ENCODE measurements at places on chromosomes 6 and 20.

GRCh38 chr6:29926413-29927274 is 15.7 kb upstream of the HLA-A start:
- DNase-seq, result peak; percentile 87

- no peak for DNase-seq
Measured at GRCh38 chr6:111765763-111766162, 107.5 kb downstream of the FYN start.

DNA sequence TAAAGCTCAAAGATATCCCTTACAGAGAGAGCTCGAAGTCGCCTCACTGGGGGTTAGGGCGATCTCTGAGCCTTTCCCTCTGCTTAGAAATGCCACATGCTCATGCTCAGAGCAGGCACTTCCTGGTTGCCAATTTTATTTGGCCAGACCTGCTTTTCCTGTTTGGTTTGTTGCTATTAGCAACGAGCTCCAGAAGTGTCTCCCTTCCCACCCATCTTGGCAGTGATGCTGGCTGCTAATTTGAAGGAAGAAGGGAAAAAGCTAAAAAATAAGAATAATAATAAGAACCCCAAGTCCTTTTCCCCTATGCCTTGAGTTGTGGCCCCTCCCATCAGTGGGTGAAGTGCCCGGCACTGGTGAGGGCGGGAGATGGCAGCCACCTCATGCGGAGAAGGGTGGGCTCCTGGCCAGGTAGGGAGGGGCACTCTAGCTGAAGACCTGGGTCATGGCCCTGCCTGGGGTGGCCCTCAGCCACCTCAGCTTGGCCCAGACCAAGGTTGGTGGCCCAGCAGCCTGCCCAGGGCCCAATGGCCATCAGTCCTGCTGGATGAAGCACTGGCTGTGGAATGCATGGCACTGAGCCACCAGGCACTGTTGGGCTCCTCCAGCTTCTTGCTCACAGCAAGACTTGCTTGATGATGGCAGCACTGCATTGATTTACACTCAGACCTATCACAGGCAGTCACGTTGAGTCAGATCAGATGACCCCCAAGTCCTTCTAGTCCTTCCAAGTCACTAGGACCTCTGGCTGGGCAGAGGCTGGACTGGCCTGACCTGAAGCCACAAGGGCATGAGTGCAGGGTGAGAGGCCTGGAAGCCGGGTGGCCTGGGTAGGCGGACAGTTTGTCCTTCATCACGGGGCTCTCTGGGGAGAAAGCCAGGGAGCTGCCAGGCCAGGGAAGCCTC is 79.0 kb downstream of the SYNJ2 start:
- no peak for DNase-seq

DNA sequence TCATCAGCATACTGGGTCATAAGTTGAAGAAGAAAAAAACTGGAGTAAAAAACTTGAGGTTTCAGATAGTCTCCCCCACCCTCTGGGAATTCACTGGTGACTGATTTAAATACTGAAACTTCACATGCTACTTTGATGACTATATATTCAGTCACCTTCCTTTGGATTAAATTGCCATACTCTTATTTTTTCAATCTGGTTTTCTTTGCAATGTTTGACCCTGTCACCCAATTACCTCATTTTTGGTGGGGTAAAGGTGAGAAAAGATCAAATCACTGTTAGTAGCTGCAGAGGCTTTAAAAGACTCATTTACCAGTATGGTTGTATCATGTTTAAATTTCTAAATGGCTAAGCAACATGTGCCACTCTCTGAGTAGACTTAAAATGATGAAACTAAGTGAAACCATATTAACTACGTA is 862.7 kb upstream of the FLRT3 start:
- no peak for DNase-seq

GRCh38 chr6:16367571-16367970 is 129.2 kb downstream of the GMPR start:
- no peak for DNase-seq

DNA sequence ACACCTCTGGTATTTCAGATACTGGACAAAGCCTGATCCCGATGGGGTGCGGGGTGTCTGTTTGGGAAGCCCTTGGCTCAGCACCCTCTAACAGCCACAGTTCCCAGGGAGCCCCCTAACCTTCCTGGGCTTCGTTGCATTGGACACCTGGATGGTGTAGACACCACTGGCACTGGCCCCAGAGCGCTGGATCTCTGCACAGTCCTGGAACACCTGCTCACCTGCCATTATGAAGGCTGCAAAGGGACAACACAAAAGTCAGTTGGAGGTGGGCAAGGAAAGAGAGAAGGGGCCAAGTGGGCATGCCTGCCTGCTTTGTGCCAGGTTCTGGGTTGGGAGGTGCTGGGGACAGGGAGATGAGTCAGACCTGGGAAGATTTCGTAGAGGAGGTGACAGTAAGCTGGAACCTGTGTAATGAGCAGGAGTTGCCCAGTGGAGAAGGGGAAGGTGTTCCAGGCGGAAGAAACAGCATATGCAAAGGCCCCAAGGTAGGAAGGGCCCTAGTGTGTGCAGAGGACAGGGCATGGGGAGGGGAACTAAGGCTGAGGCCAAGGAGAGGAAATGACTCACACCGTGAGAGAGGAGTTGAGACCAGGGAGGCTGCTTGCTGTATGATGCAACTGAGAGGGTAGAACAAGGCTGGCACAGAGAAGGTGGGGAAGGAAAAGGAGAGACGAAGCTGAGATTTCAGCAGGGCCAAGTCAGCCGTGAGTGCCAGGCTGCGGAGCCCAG is 34.9 kb downstream of the ANGPT4 start:
- DNase-seq, result peak; percentile 44

DNA sequence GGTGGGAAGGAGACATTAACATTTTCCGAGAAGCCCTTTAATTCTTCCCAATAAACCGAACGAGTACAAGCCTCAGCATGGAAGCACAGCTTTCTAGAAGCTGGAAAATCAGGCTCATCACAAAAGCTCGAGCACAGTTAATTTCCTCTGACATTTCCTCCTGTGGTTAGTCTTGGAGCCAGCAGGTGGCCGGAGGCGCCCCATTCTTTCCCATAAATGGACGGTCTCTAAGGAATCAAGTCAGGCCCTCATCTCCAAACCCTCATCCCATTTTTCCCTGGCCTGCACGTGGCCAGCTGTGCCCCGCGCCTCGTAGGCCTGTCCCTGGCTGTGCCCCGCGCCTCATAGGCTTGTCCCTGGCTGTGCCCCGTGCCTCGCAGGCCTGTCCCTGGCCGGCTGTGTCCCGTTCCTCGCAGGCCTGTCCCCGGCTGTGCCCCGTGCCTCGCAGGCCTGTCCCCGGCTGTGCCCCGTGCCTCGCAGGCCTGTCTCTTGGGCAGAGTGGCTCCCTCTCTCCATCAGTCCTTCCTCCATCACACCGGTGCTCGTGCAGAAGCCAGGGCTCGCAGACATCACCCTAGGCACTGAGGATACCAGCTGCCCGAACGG is 19.7 kb upstream of the NTSR1 start:
- DNase-seq, result no peak

DNA sequence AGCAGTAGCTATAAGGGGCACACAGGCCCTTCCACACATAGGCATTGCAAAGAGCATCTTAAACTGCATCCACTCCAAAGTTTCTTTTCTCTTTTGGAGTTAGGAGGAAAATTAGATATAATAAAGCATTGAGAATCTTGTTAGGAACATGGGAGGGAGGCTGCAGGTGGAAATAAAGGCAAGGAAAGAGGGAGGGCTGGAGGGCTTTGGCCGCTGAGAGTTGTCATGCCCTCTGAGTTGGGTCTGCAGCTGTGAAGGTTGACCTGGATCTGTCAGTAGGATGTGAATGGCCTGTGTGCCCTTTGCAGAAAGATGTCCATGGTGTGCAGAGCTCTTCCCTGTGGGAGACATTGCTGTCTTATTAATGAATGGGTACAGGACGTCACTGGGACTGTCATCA is 134.0 kb downstream of the FNDC1 start:
- no peak for DNase-seq

DNA sequence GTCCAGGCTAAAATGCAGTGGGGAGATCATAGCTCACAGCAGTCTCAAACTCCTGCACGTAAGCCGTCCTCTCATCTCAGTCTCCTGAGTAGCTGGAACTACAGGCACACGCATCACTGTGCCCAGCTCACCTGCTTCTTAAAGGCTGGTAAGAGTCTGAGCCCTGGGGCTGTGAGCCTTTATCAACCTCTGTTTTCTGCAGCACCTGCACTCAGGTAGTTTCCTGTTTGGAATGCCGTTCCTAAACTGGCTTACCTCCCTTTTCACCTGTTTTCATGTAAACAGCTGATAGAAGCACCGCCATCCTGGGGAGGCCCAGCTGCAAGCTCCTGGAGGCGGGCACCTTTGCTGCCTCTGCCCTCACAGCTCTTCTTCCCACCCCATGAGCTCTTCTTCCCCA is 45.4 kb downstream of the SLC24A3 start:
- no peak for DNase-seq

DNA sequence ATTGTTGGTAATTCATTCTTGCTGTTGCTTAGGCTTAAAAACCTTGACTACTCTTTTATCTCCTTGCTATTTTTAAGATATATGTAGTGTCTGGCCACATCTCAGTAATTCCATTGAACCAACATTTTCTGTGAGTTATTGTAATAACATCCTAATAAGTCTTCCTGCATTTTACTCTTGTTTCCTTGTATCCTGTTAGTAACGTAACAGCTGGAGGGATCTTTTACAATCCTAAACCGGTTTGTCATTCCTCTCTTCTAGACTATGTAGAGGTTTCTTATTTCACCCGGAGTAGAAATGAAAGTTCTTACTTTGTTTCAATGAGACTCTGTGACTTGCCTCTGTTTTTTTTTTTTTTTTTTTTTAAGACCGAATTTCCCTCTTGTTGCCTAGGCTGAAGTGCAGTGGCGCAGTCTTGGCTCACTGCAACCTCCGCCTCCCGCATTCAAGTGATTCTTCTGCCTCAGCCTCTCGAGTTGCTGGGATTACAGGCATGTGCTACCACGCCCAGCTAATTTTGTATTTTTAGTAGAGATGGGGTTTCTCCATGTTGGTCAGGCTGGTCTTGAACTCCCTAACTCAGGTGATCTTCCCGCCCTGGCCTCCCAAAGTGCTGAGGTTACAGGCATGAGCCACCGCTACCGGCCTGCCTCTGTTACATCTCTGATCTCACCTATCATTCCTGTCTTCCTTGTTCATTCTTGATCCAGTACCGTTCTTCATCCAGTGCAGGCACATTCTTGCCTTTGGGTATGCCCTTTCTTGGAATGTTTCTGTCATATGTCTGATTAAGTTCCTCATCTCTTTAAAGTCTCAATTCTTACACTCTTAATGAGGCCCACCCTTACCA is 44.7 kb downstream of the NCOA3 start:
- no peak for DNase-seq

- no peak for DNase-seq
Measured at GRCh38 chr6:6998194-6998569, 109.6 kb upstream of the RREB1 start.

DNA sequence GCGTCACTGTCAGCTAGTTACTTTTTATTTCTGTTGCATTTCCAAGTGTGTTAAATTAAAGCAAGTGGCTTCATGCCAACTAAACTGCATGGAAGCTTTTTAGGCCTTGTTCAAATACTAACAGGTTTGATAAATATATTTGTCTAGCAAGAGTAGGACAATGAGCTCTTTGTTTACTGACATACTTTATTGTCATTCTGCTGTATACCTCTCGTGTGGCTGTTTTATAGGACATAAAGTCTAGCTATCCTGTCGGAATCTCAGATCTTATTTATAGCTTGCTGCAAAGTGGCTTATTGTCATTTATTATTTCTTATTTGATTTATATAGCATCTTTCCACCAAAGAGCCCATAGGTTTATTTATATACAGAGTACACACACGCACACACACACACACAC is 711.1 kb downstream of the KIF16B start:
- no peak for DNase-seq

DNA sequence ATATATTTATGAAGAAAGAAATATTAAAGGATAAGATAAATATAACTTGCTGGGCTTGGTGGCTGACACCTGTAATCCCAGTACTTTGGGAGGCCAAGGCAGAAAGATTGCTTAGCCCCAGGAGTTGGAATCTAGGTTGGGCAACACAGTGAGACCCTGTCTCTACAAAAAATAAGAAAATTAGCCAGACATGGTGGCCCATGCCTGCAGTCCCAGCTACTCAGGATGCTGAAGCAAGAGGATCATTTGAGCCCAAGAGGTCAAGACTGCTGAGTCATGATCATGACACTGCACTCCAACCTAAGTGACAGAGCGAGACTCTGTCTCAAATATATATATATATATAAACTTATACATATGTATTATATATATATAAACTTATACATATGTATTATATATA is 164.0 kb downstream of the MRPL14 start:
- DNase-seq, result no peak

DNA sequence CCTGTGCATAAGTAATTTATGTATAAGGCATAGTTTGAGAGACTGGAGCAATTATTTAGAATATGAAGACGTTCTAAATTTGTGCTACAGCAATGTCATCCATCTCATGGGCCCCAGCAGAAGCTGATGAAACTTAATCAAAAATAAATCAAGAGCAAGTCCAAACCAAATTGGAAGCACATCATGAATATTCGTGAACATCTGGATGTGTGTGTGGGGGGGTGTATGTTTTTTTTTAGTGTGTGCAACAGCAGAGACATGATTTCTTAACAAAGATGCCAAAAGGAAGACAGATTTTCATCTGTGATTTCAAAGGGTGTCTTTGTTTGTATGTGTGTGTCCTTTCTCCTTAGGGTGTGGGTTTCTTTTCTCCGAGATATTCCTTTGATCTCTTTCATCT is 58.9 kb downstream of the SASH1 start:
- DNase-seq, result no peak

DNA sequence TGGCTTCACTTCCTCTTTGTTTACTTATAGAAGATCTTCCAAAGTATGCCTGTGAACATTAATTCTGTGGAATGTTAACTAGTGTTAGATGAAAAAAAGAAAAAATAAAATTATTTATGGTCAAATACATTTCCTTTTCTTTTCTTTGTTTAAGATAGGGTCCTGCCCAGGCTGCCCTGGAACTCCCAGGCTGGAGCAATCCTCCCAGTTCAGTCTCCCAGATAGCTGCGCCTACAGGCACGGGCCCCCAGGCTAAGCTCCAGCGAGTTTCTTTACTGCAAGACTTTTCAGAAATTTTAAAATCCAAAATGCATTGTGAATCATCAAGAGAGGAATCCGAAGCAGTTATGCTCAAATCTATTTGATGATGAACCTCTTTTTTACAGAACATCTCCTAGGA is 39.3 kb upstream of the IL20RA start:
- DNase-seq, result no peak

Measured in stimulated activated naive CD8-positive, alpha-beta T cell treated with anti-CD3 and anti-CD28 coated beads, Interleukin-15, amount 100 ng/mL, for 72 hours (primary cell).